ENCODE measurements at places on chromosomes 6 and 20. TPM values are rescaled to one million over a fixed set of nuclear protein-coding genes. Genes with fewer than 3 reads are reported as not detected.

GRCh38 chr6:35040398-35040797 is 100.7 kb downstream of the TCP11 start:
- no peak for DNase-seq

DNA sequence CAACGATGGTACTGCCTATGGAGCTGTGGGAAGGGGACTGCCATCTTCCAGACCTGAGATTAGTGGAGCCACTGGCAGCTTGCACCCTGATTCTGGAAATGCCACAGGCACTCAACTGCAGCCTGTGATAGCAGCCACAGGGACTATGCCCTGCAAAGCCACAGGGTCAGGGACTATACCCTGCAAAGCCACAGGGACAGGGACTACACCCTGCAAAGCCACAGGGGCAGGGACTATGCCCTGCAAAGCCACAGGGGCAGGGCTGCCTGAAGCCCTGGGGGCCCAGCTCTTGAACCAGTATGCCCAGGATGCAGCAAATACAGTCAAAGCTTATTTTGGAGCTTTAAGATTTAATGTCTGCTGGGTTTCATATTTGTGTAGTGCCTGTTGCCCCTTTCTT is 346.6 kb downstream of the C6orf118 start:
- no peak for DNase-seq

DNA sequence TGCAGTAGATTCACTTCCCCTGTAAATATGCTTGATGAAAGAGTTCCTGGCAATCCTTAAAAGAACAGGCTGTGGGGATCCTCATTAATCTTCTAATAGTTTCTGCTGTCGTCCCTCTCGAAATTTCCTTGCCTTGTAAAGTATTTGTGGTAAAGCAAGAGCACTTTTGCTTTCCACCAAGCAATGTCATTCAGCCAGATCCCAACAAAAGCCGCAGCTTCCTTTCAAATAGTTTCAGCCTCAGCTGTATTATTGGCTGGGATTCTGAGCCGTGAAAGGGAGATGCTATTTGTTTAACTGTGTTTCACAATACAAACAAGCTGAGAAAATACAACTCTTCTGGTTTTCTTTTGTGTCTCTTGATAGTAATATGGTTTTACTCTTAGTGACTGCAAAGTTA is 48.9 kb upstream of the EPHA7 start:
- DNase-seq, result no peak

- no peak for DNase-seq
These were observed 52.0 kb upstream of the MTHFD1L start for GRCh38 chr6:150813319-150813992.

GRCh38 chr6:11237956-11238355 is 5.5 kb upstream of the NEDD9 start:
- DNase-seq, result no peak

GRCh38 chr20:39057143-39057542 is 95.0 kb downstream of the DHX35 start:
- DNase-seq, result no peak

GRCh38 chr6:55643861-55644260 is 64.9 kb upstream of the HMGCLL1 start:
- DNase-seq, result no peak

GRCh38 chr6:143401636-143402370 is 48.7 kb downstream of the ADAT2 start:
- no peak for DNase-seq

GRCh38 chr6:165575158-165575549 is 87.9 kb downstream of the PDE10A start:
- DNase-seq, result no peak

DNA sequence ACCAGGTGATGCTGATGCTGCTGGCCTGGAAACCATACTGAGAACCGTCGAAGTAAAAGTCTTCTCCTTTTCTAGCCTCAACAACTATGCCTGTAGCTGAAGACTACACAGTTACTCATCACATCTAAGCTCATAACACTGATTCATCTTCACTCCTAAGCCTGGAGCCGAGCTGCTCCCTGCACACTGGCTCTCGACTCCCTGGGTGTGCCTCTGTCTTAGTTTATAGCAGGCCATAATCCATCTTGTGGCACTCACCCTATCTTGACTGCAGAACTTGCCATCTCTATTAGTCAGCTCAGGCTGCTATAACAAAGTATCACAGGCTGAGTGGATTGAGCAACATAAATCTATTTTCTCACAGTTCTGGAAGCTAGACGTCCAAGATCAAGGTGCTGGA is 191.0 kb downstream of the UNC5CL start:
- DNase-seq, result no peak

GRCh38 chr6:148758492-148758891 is 11.7 kb downstream of the UST start:
- no peak for DNase-seq

The FAM210B gene
- 21.1 TPM for total RNA-seq

The ZMYND8 gene
- total RNA-seq, result 180 TPM

The TRIM15 gene
- total RNA-seq, result 6.9 TPM
